ENCODE measurements at places on chromosomes 12 and 14.

- DNase-seq: no peak
These were observed 138.5 kb downstream of the MGAT4C start for GRCh38 chr12:86117711-86118110.

DNA sequence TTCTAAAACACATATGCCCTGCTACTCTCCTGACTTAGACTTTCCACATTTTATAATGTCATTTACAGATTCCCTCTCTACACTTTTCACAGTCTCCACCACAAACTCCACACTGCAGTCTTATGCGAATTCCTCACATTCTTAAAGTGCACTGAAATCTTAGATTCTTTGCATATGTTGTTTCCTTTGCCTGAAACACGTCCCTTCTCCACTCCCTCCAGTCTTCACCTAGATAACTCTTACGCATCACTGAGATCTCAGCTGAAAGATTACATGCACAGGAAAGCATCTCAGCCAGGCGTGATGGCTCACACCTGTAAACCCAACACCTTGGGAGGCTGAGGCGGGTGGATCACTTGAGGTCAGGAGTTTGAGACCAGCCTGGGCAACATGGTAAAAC is 3.8 kb upstream of the ARHGAP9 start:
- DNase-seq: no peak

GRCh38 chr14:36294543-36294942 is 25.9 kb downstream of the MBIP start:
- no peak for DNase-seq

DNA sequence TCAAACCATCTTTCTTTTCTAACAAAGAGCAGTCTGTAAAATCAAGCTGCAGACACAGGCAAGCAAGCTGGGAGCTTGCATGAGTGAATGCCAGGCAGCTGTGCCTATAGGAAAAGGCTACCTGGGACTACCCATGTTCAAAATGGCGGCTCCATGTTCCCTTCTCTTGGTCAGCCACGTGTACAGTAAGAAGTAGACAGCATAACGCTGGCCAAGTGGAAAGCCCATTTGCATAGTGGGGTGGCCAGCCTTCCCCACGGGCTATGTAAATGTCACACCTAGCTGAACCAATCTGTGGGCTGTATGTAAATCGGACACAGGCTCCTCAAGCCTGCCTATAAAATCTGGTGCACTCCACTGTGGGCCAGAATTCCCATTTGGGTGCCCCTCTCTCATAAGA is 117.1 kb downstream of the SYT10 start:
- no peak for DNase-seq

- DNase-seq: no peak
These were observed 47.2 kb downstream of the CCDC91 start for GRCh38 chr12:28237423-28237822.

DNA sequence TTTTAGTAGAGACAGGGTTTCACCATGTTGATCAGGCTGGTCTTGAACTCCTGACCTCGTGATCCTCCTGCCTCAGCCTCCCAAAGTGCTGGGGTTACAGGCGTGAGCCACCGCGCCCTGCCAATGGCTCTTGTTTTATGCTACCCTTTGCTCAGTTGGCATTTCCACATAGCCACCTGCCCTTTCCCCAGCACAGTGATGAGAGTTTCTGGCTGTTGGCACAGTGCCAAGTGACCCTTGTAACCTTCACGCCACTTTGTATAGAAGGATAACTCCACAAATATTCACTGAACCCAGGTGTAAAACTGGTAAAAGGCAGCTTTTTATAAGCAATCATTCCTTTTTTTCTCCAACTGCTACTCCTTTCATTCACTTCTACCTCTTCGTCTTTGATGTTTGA is 18.5 kb upstream of the CCDC175 start:
- no peak for DNase-seq

GRCh38 chr12:93805736-93806141 is 128.6 kb downstream of the CRADD start:
- DNase-seq: no peak

DNA sequence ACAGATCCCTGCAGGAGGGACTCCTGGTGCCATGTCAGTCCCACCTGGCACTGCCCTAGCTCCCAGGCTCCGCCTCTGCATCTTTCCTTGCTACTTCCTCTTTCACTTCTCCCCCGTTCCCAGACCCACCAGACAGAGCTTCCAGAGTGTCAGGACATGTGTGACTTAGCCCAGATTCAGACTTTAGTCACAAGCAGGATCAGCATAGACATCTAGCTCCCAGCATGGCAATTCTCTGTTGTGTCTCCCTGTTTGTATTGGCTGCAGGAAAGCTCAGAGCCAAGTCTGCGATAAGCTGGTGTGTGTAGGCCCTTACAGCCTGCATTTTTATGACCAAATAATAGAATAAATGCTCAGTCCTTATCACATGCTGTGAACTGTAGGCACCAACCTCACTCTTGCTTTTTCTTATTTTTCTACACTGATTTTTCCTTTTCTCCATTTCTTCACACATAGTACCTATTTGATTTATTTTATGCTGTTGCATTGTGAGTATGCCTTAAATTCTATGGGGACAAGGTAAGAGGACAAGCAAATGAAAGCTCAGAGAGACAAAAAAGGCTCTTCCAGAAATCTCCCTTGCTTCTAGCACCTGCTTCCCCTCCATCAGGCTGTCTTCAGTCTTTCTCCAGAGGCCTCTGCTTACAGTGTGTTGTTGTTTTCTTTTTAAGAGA is 5.9 kb downstream of the DHRS2 start:
- DNase-seq: no peak

DNA sequence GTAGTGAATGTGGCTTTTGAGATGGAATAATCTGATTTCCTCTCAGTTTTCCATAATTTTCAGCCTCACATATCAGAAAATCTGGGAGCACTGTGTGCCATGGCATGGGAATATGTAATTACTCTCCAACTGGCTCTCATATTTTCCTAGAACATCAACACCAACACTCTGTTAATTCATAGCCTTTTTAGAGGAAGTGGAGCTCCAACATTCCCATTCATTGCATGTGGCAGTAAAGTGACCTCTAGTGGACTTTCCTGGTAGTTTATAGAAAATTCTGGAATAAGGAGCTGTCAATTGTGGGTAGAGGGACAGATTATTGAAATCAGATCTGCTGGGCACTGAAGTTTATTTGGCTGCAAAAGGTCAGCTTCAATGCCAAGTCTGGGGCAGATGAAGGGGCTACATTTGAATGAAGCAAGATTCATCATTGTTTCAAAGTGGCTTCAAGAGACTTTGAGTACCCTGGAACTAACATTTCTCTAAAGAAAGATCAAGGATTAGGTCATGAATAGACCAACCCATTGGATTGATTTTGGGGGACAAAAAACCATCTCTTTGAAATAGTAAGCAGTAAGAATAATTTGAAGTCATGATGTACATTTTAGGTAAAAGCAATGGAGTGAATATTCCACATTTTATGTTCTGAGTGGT is 23.6 kb upstream of the USP44 start:
- no peak for DNase-seq

DNA sequence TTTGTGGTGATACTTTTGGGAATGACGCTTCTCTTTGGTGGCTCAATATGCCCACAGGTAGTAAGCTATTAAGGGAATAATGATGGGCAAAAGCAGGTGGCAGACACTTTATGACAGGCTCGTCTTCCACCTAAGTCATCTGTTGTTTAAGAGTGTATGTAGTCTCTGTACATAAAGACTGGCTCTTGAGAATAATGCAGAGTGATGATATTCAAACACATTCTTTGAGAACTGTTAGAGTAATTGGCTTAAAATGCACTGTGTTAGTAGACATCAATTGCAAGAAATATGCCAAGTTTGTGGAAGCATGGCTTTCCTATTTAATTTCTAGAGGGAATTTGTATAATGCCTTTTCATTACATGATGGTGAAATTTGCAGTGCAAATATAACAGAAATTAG is 694.8 kb upstream of the MIS18BP1 start:
- DNase-seq: no peak
